ENCODE measurements at places on chromosomes 2 and 18.
A peak's percentile ranks its signal among the peaks of the same experiment; 100 is the strongest.

- DNase-seq: peak; percentile 38
These were observed 58.1 kb downstream of the AGAP1 start for GRCh38 chr2:235551965-235552364.

DNA sequence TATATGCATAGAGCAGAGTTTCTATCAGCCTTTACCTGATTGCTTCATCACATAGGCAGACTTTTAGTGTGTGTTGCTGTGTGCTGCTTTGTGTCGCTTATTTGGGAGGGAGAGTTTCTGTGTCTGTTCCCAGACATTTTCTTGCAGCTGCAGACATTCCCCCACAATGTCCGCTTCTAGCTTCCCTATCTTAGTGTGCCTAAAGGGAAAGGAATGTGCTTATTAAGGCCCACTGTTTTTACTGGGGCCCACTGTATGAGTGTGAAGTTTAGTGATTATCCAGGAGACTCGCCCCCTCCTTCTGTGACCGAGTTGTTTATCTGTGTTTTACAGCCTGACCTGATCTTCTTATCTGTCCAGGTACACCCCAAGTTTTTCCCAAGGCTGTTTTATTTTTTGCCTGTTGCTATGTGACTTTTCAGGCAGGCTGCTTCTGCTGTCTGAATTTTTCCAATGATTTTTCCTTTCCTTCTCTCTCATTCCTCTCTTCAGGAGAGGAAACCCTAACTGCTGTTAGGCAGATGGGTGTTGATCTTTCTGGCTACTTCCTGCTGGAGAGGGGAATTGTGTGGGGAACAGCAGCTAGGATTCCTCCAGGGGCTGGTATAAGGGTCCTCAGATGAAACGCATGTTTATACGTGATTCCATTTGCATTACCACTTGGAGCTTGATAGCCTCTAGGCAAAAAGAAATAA is 47.6 kb downstream of the STK17B start:
- no peak for DNase-seq

- DNase-seq: no peak
These were observed 155.2 kb downstream of the ALK start for GRCh38 chr2:29766191-29766590.

GRCh38 chr18:45730832-45731575 is 7.0 kb downstream of the SLC14A1 start:
- no peak for DNase-seq

GRCh38 chr18:76801567-76802505 is 20.5 kb upstream of the ZNF236 start:
- peak; percentile 59 for DNase-seq

Data from left ventricle myocardium inferior (tissue), 1 donor.